Fibroblast of villous mesenchyme (primary cell): ENCODE measurements at places on chromosomes 4 and X.

GRCh38 chr4:19971829-19972228, 279.9 kb upstream of the SLIT2 start:
- DNase-seq = no peak

DNA sequence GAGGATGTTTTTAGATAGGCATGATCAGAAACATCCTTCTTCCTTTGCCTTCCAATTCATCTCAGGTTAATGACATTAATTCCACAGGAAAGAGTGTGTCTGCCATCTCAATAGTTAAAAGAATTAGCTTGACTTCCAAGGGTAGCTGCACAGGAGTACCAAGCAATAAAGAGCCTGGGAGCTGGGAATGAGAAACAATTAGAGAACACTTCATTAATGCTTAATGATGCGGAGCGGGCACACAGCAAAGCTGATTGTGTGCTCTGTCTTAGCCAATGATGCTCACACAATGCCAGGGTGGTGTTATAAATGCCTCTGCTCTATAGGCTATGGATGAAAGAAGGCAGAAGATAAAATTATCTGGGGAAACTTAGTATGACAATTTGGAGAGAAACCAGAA, 1052.5 kb upstream of the LCORL start:
- no peak for DNase-seq

DNA sequence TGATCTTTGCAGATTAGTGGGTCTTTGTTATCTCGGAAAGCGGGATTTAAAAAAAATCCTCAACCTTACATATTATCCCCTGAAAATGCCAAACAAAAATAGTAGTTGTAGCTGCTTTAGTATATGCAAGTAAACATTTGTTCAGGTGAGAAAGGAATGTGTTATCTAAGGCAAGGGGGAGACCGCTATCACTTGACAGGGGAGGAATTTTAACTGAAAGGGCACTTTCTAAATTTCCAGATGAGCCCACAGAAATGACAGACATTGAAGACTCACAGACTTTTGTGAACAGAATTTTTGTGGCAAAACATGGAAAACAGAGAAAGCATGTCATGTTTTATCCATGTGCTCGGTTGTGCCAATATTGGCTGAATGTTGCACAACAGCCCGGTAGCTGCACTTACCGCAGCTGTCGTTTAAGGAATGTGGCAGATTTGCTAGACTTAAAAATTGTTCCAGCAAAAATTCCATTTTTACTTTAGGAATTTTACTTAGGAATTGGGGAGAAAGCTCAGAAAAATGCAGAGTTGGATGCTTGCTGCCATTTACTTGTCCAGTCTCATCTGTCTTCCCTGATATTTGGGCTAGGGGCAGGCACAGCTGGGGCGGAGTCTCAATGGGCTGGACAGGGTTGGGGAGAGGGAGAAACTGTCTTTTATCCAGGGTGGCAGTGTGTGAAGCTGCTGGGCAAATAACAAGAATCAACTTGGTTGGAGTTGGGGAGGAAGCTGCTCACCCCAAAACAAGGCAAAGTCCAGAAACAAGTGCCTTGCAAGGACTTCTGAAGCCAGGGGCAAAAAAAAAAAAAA, 94.6 kb upstream of the RPS6KA3 start:
- DNase-seq = peak; percentile 77

GRCh38 chr4:185101354-185101890, 41.6 kb upstream of the SLC25A4 start:
- DNase-seq = no peak

DNA sequence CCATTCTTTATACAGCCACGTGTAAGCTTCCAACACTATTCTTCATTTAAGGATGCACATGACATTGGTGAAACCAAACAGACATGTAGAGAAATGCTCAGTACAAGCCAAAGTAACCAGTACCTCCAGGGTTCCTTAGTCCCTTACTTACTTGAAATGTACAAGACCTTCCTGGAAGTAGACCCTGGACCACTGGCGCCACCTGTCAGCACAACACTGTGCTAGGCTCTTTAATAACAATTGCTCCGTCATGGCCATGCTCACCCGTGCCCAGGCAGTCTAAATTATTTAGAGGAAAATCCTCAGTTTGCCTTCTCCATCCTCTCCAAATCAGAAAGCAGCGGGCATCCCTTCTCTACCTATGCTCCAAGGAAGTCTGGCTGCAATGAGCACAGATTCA, 52.7 kb downstream of the ADGRA3 start:
- no peak for DNase-seq

- DNase-seq = no peak
These were observed 30.0 kb upstream of the PLAC1 start for GRCh38 chrX:134688031-134688823.

GRCh38 chr4:144357975-144358374, 217.5 kb upstream of the GYPA start:
- DNase-seq = no peak

- DNase-seq = peak; percentile 80
These were observed 64.1 kb downstream of the QDPR start for GRCh38 chr4:17447675-17448298.

DNA sequence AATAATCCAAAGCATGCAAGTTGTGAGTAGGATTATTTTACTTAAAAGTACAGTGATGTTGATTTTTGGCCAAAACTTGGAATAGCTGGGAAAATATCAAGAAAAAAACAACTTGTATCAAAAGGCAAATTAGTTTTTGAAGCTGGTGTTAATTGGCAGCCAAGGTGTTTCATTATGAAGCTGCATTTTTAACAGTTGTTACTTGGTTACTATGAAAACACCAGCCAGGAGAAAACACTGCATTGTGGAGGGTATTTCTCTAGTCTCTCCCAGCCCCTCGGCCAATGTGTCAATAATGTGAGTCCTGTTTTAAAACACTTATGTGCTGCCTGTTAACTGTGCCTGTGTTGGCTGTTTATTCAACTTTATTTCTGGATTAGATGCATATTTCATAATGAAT, 733.4 kb downstream of the ADGRL3 start:
- DNase-seq = no peak

DNA sequence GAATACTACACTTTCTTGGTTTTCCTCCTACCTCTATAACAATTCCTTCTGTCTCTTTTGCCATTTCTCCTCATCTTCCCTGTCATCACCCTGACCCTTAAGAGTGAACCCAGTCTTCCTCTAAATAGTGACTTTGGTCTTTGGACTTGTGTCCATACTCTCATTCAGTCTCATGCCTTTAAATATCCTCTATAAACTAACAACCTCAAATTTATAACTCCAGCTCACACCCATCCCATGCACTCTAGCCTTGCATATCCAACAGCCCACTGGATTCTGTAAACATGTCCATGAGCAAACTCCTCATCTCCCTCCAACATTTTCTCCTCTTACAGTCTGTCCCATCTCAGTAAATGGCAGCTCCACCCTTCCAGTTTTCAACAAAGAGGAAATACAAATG, 15.0 kb downstream of the BCLAF3 start:
- no peak for DNase-seq

DNA sequence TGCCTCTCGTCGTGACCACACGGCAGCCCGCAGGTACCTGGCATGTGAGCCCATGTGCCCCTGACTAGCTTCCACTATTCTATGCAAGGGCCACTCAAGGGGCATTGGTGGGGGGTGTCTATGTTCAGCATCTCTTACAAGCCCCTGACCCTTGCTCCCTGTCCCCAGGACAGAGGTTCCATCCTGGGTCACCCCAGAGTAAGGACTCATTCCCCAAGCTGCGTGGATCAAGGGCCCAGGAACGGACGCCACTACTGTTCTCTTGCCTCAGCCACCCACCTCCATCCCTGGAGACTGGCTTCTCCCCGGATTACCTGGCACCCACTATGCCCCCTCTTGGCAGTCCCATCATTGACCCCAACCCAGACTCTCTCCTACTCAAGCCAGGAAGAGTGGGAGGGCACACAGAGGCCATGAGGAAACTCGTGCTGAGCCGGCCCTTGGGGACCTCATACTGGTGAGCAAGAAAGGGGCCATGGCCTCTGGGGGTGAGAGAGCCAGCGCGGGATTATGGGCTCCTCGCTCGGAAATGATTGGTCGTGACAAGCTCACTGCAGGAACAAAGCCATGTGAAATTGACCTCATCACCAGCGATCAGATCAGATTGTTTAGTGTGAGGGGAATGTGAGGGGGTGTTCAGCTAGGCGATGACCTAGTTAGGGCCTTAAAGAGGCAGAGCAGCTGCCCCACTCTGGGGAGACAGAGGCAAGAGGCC, 50.1 kb upstream of the PJA1 start:
- DNase-seq = no peak

DNA sequence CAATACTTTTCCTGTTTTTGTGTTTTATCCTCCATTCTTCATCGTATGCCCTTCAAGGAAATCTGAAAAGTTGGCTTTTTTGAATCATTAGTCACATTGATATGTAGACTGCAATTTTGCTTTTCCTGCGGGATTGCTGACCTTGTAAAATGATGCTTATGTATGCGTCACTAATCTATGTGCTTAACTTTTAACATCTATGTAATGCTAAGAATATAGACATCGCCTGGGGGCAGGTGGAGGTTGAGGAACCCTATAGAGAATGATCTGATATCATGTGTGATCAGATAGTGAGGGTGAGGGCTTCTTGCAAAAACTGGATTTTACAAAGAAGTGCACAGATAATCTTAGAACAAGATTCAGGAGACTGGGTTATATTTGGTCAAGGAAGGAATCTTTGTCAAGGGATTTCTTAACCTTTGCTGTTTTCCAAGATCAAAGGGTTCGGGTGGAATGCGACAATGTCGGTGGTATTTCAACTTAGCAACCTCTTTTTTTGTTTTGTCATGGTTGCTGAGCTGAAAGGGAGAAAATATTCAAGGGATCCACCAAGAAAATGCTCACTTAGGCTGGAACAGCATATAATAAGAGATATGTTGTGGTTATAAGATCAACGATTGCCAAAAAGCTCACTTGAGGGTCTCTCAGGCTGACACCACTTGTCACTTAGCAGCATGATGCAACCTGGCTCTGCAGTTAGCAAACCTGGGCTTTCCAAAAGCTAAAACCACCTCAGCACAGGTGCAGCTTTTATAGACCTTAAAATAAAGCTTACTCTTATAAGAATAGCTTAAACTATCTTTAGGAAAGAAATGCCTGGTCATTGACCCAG, 70.6 kb upstream of the PUDP start:
- no peak for DNase-seq

DNA sequence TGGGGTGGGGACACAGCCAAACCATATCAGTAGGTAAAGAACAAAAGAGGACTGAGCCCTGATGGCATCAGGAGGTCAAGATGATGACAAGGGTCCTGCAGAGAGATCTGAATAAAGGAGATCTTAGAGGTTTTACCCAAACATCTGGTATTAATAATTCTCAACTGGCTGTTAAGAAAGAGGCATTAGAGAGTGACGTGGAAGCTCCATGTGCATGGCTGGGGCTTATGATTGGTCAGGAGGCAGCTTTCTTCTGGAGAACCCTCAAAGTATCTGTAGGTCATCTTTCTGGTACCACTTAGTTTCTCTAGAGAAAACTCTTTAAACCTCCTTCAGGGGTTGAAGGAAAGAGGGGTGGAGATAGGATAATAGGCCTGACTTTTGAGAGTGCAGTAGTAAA, 18.7 kb downstream of the MGST2 start:
- peak; percentile 31 for DNase-seq

DNA sequence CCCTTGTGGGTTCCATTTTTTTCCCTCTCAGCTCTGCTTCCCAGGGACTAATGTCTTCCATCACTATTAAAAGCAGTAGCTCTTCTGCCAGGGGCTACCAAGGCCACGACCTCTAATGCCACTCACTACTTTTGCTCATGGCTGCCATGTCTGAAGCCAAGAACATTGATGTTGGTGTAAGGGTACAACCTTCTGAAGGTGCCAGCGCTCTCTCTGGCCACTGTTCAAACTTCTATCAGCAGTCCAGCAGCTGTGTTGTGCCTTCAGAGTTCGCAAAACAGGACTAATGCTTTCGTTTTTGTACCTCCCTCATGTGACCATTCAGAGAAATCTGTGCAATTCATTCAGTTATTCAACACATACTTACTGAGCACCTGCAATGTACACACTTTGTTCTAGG, 121.5 kb upstream of the ENPEP start:
- no peak for DNase-seq

DNA sequence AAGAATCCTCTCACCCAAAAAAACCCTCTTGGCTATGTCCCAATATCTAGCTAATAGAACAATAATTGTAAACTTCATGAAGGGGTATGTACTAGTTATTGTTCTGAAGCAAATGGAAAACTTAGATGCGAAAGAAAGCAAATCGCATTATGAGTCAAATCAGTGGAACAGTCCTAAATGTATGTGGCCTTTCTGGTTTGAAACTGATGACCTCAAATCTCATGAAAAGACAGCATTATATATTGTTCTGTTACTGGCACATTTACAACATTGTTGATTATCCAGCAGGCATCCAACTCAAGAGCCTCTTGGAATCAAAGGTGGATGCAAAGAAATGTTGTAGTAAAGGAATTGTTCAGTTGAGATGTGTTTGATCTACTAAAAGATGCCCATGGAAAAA, 34.7 kb downstream of the CSN3 start:
- no peak for DNase-seq

GRCh38 chr4:93031431-93032098, 727.8 kb downstream of the GRID2 start:
- no peak for DNase-seq

DNA sequence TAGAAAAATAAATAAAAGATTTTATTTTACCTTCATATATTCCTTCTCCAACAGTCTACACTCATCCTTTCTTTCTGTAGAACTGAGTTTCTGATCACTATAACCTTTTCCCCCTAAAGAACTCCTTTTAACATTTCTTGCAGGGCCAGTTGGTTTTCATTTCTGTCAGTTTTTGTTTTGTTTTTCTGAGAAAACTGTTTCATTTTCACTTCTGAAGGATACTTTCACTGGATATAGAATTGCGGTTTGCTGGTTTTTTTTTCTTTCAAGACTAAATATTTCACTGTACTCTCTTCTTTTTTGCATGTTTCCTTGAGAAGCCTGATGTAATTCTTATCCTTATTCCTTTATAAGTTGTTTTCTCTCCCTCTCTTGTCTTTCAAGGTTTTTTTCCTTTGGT, 90.4 kb upstream of the EOLA2 start:
- DNase-seq = peak; percentile 28

- DNase-seq = peak; percentile 0
These were observed 64.3 kb upstream of the CCDC160 start for GRCh38 chrX:134172588-134173259.

GRCh38 chr4:107743532-107743931, 23.5 kb upstream of the PAPSS1 start:
- DNase-seq = peak; percentile 30

- peak; percentile 60 for DNase-seq
These were observed 725 bp upstream of the CXCL1 start for GRCh38 chr4:73868206-73869129.

GRCh38 chr4:81631958-81632441, 160.3 kb upstream of the RASGEF1B start:
- peak; percentile 32 for DNase-seq

DNA sequence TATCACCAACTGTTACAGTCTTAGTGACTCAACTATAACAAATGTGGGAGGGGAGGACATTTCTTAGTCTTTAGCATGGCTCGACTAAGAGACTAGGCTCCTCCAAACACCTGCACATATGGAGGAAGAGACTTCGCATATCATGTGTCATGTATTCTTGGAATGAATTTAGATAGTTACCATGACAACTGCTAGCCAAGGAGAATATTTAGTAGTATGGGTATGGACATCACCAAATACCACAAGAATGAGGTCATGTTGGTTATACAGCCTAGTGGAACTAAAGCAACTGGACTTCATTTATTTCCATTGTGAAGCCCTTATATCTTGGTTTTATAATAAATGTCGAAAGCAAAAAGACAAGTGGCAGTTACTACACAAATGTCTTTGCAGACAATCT, 512.3 kb downstream of the CFAP47 start:
- peak; percentile 7 for DNase-seq
